Non-pigmented ciliary epithelial cell (primary cell): ENCODE measurements at places on chromosomes 16 and 17.

- DNase-seq: no peak
Observed at GRCh38 chr17:37706446-37706845, 38.4 kb downstream of the HNF1B start.

DNA sequence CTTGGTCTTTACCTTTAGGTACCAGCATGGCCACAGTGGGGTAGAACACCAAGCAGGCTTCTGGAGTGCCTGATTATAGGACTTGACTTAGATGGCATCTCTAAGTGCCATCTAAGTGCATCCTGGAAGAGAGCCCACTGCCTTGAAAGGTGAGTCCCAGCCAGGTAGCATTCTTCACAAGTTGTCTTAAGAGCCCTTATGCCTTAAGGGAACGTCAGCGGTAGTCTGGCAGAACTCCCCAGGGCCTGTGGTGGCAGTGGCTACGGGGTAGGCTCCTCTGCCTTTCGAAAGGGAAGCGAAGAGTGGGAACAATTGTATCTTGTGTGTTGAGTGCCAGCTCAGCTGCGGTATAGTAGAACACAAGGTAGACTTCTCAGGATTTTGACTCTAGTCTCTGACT is 549.0 kb downstream of the HS3ST4 start:
- DNase-seq: no peak

- DNase-seq: no peak
Observed at GRCh38 chr16:1363501-1364041, 11.8 kb downstream of the GNPTG start.

DNA sequence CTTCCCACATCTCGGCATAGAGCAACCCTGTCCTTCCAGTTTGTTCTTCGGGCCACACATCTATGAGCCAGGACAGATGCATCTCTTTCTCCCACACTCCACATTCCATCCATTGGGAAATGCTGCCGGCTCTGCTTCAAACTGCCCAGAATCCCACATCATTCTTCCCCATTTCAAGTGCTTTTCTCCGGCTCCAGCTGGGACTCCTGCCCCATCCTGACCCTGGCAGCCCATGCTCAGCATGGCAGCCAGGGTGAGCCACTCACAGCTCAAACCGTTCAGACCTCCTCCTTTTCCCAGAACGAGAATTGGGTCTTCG is 132.8 kb upstream of the SDK2 start:
- no peak for DNase-seq

GRCh38 chr16:69055008-69055407 is 50.4 kb upstream of the HAS3 start:
- no peak for DNase-seq

DNA sequence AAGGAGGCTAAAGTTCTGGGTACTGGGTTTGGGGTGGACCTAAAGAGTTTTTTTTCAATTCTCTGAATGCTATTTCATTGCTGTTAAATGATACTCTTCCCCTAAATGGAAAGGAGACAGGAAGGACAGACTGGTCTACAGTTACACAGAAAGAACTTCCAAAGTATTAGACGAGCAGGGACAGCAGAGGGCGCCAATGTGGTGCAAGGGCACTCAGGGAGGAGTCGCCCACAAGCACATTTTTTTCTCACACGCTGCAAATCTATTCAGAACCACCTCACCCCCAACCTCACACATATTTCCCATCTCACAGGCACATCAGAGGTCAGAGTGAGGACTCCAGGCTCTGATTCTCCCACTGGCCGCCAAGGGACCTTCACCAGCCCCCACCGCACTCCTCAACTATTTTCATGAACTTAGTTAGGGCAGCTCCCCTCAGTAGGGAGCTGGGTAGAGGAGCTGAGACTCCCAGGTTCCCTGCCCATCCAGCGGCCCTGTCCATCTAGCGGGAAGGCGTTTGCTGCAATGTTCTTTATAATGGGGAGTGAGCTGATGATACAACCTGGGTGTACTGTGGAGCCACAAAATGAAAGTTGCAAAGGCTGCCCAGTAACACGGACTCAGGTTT is 6.8 kb upstream of the CA4 start:
- DNase-seq: peak; percentile 60

- DNase-seq: no peak
Observed at GRCh38 chr17:44218344-44219107, 949 bp downstream of the UBTF start.

GRCh38 chr16:23435500-23435899 is 17.5 kb downstream of the COG7 start:
- DNase-seq: no peak

- DNase-seq: no peak
Observed at GRCh38 chr16:6484081-6484480, 848.6 kb upstream of the RBFOX1 start.

GRCh38 chr16:68833251-68833650 is 10.1 kb upstream of the TANGO6 start:
- DNase-seq: no peak

DNA sequence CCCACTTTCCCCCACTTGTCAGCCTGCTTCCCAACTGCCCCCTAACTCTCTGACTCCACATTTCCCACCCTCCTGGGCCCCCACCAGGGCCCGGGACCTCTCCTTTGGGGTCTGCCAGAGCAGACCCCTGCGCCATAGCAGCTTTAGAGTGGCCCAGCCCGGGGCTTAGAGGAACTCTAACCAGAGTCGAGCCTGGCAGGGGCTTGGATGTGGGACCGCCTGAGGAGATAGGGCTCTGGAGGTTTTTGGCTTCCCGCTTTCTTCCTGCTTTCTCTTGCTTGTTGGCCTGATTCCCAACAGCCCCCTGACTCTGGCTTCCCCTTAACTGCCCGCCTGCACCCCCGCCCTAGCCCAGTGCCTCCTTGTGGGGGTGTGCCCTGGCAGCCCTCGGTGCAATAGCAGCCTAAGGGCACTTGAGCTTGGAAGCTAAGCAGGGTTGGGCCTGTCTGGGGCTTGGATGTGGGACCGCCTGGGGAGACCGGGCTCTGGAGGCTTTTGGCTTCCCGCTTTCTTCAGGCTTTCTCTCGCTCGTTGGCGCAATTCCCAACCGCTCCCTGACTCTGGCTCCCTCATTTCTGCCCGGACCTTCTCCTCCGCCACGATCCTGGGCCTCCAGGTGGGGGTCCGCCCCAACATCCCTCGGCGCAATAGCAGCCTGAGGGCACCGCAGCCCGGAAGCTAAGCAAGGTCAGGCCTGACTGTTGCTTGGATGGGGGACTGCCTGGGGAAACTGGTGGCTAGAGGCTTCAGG is 2292.0 kb downstream of the TP53TG3F start:
- DNase-seq: no peak

GRCh38 chr17:55005520-55005919 is 37.0 kb downstream of the STXBP4 start:
- no peak for DNase-seq

DNA sequence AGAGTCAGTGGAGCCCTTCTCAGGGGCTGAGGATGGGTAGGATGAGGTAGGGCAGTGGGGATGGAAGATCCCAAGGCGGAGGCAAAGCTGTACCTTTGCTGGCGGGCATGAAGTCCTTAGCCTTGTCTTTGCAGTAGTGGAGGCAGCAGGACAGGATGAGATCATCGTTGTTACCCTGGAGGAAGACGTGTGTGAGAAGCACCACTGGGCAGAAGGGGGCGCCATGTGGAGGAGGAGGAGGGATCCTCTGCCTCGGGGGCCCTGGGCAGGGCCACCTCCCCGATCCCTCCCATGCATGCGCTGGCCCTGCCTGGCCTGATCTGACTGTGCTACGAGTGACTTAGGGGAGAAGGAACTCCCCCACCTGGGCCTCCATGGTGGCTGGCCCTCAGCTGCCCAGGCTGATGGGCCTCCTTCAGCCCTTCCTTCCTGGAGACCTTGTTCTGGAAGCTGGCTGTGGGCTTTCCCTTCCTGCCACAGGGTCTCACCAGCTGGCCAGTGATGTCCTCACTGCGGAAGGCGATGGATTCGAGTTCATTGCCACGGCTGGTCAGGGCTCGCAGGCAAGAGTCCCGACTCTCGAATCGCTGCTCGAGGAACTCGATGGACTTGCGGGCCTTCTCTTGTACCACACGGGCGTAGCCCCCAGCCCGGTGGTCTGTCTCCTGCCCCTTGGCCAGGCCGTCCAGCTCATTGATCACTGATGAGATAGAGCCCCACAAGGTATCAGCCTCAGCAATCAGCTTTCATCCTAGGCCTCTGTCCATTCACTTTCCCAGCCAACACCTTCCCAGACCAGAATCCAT is 10.3 kb downstream of the HIC1 start:
- no peak for DNase-seq

- DNase-seq: no peak
Observed at GRCh38 chr16:88533932-88534637, 36.1 kb upstream of the ZC3H18 start.

- no peak for DNase-seq
Observed at GRCh38 chr16:67783353-67783725, 23.0 kb downstream of the RANBP10 start.

DNA sequence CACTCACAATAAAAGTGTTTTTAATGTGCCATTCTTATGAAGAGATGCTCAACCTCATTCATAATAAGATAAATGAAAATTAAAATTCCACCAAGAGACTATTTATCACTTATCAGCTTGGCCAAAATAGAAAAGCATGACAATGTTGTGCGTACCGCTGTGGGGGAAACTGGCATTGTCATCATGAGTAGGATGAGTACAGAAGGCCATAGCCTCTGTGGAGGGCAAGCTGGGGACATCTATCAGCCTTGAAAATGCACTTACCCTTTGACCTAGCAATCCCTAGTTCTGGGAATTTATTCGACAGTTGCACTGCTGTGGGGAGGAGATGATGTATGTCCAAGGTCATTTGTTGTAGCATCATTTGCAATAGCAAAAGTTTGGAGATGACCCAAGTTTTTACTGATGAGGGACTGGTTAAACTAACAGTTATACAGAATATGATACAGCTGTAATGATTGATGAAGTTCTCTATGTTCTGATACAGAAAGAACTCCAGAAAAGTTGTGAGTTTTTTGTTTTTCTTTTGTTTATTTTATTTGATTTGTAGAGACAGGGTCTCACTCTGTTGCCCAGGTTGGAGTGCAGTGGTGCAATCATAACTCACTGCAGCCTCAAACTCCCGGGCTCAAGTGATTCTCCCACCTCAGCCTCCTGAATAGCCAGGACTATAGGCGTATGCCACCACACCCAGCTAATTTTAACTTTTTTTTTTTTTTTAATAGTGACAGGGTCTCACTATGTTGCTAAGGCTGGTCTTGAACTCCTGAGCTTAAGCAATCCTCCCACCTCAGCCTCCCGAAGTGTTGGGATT is 13.7 kb upstream of the PRKCB start:
- DNase-seq: no peak

DNA sequence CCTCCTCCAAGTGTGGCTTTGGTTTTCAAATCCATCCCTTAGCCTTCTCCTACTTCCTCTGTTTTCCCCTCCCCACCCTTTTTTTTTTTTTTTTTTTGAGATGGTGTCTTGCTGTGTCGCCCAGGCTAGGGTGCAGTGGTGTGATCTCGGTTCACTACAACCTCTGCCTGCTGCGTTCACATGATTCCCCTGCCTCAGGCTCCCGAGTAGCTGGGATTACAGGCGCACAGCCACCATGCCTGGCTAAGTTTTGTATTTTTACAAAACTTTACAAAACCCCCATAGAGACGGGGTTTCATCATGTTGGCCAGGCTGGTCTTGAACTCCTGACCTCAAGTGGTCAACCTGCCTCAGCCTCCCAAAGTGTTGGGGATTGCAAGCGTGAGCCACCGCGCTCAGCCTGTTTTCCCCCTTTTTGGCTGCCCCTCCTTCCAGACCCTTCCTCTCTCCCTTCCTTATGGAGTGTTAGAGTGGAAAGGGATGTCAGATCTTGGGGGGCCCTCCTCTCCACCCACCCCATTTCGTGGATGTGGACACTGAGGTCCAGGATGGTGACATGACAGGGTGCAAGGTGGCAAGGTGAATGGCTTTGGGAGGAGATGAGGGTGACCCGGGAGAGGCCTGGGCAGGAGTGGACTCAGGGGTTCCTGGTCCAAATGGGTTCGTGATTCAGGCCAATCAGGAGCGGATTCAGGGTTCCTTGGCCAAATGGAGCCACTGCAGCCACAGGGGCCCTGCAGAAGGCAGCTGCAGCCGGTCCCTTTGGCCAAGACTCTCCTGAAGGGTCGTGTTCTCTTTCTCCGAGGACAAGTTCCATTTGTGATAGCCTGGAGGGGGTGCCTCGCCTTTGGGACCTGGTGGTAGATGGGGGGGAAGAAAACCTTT is 4.8 kb downstream of the ABCC1 start:
- DNase-seq: no peak

DNA sequence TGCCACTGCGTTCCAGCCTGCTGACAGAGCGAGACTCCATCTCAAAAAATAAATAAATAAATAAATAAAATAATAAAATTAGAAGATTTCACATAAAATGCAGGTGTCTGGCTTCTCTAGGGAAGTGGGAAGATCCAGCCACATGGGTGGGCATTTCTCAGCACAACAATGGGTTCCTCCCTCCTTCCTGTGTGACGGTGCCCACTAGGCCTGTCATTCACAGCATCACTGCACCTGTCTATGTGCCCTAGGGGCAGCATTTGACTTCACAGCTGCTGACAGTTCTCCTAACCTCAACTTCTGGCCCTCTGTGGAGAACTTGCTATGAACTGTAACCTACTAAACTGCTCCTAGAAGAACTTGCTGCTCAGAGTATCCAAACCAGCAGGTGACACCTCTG is 3.0 kb downstream of the ABHD15 start:
- no peak for DNase-seq

- no peak for DNase-seq
Observed at GRCh38 chr17:58217766-58218165, 1.3 kb downstream of the MKS1 start.

DNA sequence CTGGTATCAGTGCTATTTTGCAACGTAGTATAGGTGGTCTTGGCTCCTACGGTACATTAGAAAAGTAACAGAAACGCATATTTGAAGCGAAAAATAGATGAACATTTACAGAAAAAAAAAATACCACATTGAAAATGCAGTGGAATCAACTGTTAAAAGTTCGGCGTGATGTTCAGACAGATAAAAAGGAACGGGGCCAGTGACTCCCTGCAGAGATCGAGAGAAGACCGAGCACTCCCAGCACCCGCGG is 440 bp upstream of the ZNF778 start:
- no peak for DNase-seq

- DNase-seq: no peak
Observed at GRCh38 chr17:41351177-41351576, 549 bp upstream of the KRT33A start.

GRCh38 chr17:32382526-32383223 is 32.7 kb downstream of the ZNF207 start:
- DNase-seq: no peak

DNA sequence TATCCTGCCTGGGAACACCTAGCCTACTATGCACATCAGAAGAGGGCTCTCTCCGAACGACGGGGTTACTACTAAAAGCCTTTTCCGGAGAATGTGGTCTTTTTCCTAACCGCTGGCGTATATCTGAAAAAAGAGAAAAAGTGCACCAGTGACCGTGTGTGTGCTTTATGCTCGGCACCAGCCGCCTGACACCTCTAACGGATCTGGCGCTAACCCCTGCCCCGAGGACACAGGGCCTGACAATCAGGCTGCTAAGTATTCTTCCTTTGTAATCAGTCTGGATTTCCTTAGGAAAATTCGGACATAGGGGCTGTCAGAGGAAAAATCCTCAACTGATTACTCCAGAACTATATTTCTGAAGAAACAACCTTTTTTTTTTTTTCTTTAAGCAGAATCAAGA is 13.4 kb upstream of the ITGAE start:
- DNase-seq: no peak

- DNase-seq: no peak
Observed at GRCh38 chr17:2957631-2958286, 105.6 kb downstream of the OR1D5 start.

GRCh38 chr17:59506894-59507726 is 58.3 kb upstream of the DHX40 start:
- DNase-seq: no peak
